ENCODE measurements at places on chromosomes 16 and 17. TPM values are rescaled to one million over a fixed set of nuclear protein-coding genes. Genes with fewer than 3 reads are reported as not detected.

The TNRC6C gene
- 5.3 TPM for total RNA-seq

- DNase-seq: no peak
Observed at GRCh38 chr17:69539274-69539673, 124.8 kb downstream of the MAP2K6 start.

DNA sequence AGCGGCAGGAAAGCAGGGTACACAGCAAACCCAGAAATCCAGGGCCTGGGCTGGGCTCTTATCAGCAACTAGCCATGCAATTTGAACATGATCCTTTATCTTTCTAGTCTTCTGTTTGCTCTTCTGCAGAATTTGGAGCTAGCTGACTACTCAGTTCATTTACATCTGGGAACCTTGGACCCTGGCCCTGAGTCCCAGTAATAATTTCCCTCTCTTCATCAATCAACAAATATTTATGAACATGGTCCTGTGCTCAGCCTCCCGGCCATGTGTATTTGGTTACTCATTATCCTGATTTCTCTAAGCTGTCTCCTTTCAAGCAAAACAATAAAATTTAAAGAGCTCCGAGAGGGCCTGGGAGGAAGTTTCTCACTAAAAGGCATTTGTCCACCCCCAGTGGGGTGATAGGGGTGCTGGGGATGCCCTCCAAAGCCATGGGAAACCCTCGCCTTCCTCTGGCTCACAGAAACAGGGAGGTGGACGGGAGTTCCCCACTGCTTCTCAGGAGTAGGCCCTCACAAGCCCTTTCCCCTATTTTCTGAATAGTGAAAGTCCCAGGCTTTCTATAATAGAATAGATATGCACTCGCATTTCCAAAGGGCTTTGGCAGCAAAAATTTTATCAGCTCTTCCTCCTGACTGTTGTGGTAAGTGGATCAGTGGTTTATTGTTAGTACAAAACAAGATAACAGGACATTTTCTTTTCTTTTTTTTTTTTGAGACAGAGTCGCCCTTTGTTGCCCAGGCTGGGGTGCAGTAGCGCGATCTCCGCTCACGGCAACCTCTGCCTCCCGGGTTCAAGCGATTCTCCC lies 6.9 kb upstream of the WDR59 start:
- DNase-seq: no peak

The FOXF1 gene
- total RNA-seq: 0.12 TPM

- no peak for DNase-seq
Observed at GRCh38 chr17:82674656-82675475, 23.6 kb downstream of the RAB40B start.

DNA sequence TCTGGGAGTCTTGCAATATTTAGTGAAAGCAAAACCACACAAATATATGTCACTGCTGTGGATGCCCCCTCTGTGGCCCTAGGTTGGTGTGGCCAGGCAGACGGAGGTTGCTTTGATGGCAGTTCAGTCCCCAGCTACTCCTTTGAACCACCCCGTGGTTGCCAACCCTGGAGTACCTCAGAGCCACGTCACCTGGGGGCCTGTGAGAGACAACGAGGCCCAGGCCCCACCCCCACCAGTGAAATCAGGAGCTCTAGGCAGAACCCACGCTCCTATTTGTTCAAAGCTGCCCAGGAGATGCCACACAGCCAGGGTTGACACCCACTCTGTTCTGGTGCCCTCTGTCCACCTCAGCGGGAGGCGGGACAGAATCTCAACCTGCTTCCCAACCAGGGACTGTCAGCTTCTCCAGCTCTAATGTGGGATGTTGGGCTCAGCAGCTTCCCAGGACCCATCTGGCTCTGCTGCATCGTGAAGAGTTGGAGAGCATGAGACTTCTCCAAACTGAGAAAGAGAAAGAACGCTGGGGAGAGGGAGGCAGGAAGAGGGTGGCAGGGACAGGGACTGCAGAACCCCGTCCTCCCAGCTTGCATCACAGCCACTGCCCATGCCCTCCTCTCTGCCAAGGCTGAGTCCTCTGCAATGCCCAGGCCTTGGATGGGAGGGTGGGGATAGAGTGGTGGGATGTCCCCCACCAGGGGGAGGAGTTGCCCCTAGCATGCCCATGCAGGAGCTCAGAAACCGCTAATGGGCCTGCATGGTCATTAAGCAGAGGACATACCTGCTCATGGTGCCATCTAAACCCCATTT lies 81.8 kb downstream of the C16orf78 start:
- DNase-seq: no peak

GRCh38 chr16:4713663-4714501 lies 20.2 kb downstream of the ANKS3 start:
- no peak for DNase-seq

Data from epithelial cell of proximal tubule (primary cell).